Fibroblast of skin of right quadriceps (primary cell): ENCODE measurements at places on chromosomes 5 and 9.

DNA sequence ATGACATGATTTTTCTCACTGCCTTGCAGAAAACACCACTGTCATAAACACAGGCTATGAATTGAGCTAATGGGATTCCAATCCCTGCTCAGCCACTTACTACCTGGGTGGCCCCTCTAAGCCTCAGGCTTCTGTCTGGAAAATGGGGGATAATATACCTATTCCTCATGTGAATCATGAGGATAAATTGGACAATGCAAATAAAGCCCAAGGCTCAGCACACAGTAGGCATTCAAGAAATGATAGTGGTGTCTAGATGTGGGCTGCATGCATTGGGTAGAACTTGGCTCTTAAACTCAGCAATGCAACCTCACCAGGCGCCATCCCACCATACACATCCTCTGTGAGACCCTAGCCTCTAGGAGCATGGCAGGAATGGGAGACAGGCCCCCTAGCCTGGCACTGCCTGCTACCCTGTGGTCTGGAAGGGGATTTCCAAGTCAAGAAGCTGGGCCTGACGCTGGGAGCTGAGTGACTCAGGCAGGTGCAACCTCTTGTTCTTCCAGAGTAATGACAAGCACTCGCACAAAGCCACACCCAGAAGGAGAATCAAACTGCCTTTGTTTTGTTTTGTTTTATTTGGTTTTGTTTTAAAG, 2.3 kb upstream of the TNIP1 start:
- DNase-seq: no peak

- peak; percentile 63 for DNase-seq
These were observed 157.6 kb upstream of the KLF4 start for GRCh38 chr9:107647141-107647540.

DNA sequence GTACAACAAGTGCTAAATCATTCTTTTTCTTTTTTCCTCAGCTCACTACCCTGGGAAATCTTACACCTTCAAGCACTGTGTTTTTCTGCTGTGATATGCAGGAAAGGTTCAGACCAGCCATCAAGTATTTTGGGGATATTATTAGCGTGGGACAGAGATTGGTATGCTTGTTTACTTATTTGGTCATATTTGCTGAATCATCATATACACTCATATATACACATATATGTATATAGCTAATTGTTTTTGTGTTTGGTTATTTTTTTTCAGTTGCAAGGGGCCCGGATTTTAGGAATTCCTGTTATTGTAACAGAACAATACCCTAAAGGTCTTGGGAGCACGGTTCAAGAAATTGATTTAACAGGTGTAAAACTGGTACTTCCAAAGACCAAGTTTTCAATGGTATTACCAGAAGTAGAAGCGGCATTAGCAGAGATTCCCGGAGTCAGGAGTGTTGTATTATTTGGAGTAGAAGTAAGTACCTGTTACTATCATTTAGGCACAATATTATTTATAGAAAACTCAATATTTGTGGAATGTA, 10.4 kb downstream of the ISOC1 start:
- no peak for DNase-seq

- no peak for DNase-seq
These were observed 172.9 kb downstream of the DEPDC1B start for GRCh38 chr5:60527072-60527471.

DNA sequence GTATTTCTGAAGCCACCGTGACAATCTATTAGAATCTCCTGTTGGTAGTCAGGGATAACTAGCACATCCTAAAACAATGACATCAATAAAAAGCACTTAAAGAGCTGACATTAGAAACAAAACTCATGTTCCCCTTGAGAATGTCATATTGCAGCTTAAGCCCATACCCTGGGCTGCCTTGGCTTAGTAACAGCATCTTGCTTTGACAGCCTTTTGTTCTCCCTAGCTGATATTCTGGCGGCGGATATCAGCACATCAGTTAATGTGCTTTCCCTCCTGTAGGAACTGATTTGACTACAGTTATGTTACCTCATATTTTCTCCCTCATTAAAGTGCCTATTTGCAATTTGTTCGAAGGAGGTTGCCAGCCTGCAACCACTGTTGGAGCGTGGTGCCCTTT, 214.1 kb downstream of the CD180 start:
- no peak for DNase-seq

GRCh38 chr5:81924442-81924841, 47.4 kb upstream of the ATG10 start:
- DNase-seq: no peak

- DNase-seq: no peak
These were observed 43.9 kb downstream of the FNBP1 start for GRCh38 chr9:129999141-129999510.

DNA sequence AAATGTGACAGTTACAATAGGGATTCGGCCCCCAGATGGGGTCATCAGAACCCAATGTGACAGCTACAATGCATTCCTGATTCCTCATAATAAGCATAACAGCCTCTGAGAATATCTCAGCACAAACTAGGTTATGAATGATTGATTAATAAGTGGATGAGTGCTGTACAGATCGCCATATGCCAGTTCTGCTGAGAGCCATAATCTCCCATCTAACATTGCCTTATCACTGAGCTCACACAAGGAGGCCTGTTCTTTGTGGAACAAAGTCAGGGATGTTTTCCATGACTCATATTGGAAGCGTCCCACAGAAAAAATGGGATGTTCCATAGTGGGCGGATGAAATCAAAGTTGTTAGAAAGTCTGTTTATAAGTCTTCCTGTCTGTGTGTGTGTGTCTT, 89.6 kb downstream of the KIF4B start:
- DNase-seq: peak; percentile 27

- no peak for DNase-seq
These were observed 19.9 kb upstream of the SLC6A3 start for GRCh38 chr5:1465117-1465516.

DNA sequence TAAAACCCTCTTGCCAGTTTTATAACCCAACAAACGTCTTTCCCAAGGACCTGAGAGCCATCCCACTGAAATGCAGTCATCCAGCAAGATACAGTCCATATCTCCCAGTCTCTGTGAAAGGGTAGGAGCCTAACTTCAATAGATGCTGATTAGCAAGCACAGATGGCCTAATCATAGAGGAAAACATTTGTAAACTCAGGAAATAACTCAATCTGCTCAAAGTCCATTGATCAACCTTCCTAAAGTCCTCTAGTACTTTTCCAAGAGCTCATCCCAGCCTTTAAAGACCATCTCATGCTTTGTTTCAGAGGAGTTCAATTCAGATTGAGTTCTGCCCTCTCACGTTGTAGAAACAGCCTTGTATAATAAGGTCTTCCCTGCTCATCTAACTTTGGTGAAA, 324.2 kb downstream of the MRPS30 start:
- DNase-seq: no peak

DNA sequence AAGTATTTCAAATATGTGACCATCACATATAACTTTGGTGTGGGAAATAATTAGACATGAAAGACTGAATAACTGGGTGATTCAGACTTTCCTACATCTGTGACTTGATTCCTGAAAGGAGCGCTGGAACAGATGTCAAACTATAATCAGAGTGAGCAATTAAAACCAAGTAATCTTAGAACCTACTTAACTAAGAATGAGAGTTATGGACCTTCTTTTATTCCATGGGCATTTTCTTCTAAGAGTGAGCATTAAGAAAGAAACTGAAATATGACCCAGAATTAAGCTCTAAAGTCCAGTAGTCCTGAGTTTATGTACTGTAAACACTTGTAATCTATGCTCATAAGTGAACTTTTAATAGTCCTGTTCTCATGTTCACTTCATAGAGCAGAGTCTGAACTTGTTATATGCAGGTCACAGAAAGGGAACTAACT, 68.4 kb downstream of the PAM start:
- DNase-seq: peak; percentile 83

- DNase-seq: no peak
These were observed 82.6 kb downstream of the GLDC start for GRCh38 chr9:6562871-6563430.

GRCh38 chr5:132760601-132761317, 13.5 kb downstream of the CCNI2 start:
- no peak for DNase-seq

DNA sequence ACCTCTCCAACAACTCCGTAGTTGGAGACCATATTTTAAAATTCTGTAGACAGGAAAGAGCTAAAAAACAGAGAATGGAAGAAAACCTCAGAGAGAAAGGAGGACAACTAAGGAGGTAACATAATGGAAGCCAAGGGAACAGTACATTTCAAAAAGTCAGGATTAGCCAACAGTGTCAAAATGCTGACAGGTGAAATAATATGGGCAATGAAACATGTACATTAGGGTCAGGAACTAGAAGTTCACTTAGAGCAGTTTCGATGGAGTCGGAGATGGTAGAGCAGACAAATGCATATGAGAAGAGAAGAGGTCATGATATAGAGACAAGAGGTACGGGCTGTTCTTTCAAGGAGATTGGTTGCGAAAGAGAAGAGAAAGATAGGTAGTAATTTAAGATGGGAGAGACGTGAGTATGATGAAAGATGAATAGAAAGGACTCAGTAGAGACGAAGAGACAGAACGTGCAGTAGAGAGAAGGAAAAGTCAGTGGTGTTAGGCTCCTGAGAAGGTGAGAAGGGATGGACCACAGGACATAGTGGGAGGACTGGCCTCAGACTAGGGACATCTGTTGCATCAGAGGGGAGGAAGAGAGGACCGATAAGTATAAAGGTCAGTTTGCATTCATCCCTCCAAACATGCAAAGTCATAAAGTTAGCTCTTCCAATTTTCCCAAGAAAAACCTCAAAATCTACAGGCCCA, 25.6 kb downstream of the NRG2 start:
- DNase-seq: no peak

- DNase-seq: peak; percentile 2
These were observed 27.2 kb downstream of the NCBP1 start for GRCh38 chr9:97660847-97661246.

GRCh38 chr5:163807781-163808180, 302.4 kb downstream of the MAT2B start:
- peak; percentile 32 for DNase-seq

DNA sequence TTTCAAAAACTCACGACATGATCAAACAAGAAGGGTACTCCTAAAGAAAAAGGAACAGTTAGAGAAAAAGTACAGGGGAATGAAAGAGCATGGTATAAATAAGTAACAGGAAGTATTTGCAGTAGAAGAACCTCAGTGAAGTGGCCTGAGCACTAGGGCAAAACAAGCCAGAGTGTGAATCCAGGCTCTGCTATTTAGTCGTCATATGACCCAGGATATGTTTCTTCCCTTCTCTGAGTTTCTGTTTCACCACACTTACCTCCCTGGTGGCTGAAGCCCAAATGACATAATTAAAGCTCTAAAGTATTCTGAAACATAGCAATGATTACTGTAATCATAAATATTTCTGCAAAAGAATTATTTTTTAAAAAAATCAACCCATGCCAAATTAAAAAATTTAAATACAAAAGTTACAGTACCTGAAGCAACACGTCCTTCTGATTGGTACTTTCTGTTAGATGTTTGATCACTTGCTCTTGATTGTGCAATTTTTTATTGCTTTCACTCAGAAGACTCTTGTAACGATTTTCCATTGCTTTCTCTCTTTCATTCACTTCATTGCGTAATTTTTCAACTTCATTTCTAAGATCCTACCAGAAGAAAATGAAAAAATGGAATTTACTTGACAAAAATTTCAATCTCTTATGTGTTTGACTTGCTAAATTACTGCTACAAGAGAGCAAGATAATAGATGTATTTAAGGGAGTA, 88.9 kb downstream of the CDK5RAP2 start:
- DNase-seq: no peak

GRCh38 chr9:6414247-6414641, 1.2 kb downstream of the UHRF2 start:
- peak; percentile 40 for DNase-seq

DNA sequence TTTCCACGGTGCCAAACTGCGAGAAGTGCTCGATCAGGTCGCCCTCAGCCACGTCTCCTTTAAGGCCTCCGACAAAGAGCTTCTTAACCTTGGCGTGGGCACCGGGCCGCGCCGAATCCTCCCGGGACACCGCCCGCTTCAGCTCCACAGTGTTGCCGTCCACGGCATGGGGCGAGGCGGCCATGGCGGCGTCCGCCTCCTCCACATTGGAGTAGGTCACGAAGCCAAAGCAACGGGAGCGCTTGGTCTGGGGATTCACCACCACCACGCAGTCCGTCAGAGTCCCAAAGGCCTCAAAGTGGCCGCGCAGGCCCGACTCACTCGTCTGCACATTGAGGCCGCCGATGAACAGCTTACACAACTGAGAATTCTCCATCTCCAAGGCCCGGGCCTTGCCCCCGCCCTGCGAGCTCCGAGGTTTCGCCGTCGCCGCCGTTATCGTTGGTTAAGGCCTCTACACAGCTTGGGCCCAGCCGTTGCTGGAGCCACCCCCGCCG, 424 bp downstream of the HNRNPA0 start:
- no peak for DNase-seq

GRCh38 chr9:98228392-98229089, 26.9 kb downstream of the TBC1D2 start:
- no peak for DNase-seq

GRCh38 chr9:100601216-100601615, 23.3 kb downstream of the CAVIN4 start:
- peak; percentile 51 for DNase-seq

DNA sequence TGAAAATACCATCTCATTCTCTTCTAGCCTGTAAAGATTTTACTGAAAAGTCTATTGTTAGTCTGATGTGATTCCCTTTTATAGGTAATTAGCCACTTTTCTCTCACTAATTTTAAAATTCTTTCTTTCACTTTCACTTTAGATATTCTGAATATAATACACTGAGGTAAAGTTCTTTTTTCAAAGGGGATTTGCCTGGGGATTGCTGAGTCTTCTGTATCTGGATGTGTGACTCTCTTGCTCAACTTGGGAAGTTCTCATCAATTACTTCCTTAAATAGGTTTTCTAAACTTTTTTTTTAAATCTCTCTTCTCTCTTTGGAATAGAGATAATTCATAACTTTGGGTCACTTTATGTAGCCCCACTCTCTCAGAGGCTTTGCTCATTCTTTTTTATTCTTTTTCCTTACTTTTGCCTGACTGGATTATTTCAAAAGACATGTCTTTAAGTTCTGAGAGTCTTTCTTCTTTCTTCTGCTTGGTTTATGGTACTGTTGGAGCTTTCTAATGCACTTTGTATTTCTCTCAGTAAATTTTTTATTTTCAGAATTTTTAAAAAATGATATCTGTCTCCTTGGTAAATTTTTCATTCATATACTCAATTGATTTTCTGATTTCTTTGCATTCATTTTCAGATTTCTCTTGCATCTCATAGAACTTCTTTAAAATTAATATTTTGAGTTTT, 55.9 kb upstream of the IL12B start:
- DNase-seq: no peak
